ENCODE measurements at places on chromosomes 2 and 18.

GRCh38 chr2:208098267-208098666 is 26.1 kb downstream of the CRYGD start:
- no peak for DNase-seq

GRCh38 chr2:237731663-237732062 is 66.9 kb upstream of the RBM44 start:
- DNase-seq: no peak

GRCh38 chr2:207387001-207387571 is 142.7 kb upstream of the CREB1 start:
- DNase-seq: no peak

- no peak for DNase-seq
Measured at GRCh38 chr2:23679044-23679443, 247.9 kb downstream of the ATAD2B start.

DNA sequence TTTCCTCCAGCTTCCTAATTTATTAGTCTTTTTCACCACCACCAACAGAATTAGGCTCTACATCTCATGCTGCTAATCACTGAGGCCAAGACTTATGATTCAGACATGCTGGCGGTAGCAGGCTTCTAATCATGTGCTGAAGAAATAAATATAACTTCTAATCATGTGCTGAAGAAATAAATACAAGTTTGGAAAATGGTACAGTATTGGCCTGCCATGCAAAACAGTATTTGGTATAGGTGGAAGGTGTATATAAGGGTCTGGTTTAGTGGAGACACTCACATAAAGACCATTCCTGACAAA is 240.7 kb downstream of the TGIF1 start:
- no peak for DNase-seq

DNA sequence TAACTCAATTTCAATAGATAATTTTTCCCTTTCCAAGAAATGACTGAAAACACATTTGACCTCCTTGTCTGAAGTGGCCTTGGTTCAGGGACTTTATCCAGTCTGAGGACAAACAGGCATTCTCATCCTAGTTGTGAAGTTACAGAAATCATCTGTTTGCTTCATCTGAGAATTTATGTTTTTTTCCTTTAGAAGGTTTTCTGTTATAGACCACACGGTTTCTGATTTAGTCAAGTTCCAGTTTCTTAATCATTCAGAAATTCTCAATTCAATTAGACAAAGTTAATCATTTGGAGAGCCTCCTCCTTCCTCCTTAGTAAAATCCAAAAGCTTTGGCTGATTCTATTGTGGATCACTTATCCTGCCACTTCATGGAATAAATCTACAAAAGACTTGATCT is 60.9 kb downstream of the ICOS start:
- DNase-seq: no peak
